ENCODE measurements at places on chromosomes 16 and 17. TPM values are rescaled to one million over a fixed set of nuclear protein-coding genes. Genes with fewer than 3 reads are reported as not detected.

The TSNAXIP1 gene
- total RNA-seq, result 2.2 TPM

The DBNDD1 gene
- total RNA-seq, result 5.8 TPM

The TUBG1 gene
- 30.6 TPM for total RNA-seq

The ARHGAP23 gene
- 70.2 TPM for total RNA-seq

The TLCD1 gene
- 1.3 TPM for total RNA-seq

The GHDC gene
- total RNA-seq, result 20.9 TPM

The METTL26 gene
- total RNA-seq, result 129 TPM

The ALKBH5 gene
- 123 TPM for total RNA-seq

The SCNN1G gene
- 0.34 TPM for total RNA-seq

The ZNF263 gene
- total RNA-seq, result 43.1 TPM

The TMC8 gene
- 1.4 TPM for total RNA-seq

The ZG16B gene
- total RNA-seq, result not detected

The CCL1 gene
- not detected for total RNA-seq

The KRTAP2-3 gene
- not detected for total RNA-seq

The C16orf86 gene
- 12.0 TPM for total RNA-seq

The PRR35 gene
- total RNA-seq, result not detected

The ACSM2A gene
- total RNA-seq, result not detected

The SBK1 gene
- 0.17 TPM for total RNA-seq

The CNTNAP1 gene
- total RNA-seq, result 13.2 TPM

Measured in esophagus muscularis mucosa (tissue), 4 donors.